Activated T-cell treated with anti-CD3 and anti-CD28 coated beads, Interleukin-2, amount 50 U/mL, for 48 hours (primary cell): ENCODE measurements at places on chromosomes 7 and 10.

DNA sequence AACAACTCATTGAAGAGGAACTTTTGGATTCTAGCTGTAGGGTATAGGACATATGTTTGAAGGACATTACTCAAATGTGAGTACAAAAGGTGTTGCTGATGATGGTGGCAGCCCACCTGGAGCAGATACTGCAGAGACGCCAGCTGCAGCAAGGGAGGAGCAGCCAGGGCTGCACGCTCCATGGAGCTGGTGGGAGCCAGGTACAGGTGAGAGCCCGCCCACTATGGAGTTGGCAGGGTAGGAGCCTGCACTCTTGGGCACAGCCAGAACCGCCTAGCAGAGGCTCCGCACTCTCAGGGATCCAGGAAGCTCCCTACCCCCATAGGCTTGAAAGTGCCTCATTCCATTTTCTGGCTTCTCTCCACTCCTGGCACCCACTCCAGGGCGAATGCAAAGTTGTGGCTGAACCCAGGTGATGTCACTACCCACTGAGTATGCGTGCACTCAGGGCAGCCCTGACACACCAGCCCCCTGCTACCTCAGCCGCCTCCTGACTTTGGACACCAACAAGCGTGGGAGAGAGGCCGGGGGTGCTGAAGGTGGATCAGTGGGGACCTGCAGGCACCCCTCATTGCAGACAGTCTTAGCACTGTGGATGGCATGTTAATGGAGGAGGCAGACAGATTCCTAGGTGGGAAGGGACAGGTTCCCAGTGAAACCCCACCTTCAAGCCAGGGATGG lies 761.1 kb downstream of the IPMK start:
- no peak for DNase-seq

- no peak for DNase-seq
These were observed 16.0 kb upstream of the HK1 start for GRCh38 chr10:69262292-69262751.

DNA sequence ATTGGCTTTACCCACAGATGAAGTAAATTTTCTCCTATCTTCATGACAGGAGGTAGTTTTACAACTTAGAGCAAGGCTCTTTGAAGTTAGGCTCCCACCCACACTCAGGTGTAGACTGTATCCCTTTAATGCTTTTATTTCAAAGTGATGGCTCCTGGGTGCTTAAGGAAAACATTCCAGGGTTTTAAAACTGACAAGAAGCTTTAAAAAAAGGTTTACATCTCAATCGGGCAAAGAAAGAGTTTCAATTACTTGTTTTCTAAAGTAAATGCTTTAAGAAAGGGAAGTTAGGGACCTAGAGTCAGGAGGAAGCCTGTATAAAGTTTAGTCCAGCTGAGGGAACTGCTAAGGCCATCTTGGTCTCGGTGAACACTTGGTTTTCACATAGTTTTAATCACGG lies 1153.8 kb upstream of the C7orf33 start:
- DNase-seq: no peak

DNA sequence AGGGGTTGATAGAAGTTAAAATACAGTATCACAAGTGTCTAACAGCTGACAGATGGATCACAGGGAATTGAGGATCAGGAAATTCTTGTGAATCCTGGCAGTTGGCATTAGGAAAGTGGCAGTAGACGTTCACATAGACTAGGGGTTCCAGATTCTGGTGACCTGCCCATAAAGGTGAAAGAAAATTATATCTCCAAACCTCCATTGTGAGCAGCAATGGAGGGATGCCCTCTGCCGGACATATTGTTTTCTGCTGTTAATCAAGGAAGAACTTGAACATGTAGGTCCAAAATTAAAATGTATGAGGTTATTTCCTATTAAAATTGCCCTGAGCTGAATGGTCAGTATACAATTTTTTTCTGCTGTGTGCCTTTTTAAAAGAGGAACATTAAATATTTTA lies 5.1 kb downstream of the NME8 start:
- DNase-seq: no peak

- no peak for DNase-seq
These were observed 97.1 kb upstream of the TMEM168 start for GRCh38 chr7:112887337-112887736.

- DNase-seq: no peak
These were observed 3.6 kb downstream of the SFXN4 start for GRCh38 chr10:119161680-119162451.

DNA sequence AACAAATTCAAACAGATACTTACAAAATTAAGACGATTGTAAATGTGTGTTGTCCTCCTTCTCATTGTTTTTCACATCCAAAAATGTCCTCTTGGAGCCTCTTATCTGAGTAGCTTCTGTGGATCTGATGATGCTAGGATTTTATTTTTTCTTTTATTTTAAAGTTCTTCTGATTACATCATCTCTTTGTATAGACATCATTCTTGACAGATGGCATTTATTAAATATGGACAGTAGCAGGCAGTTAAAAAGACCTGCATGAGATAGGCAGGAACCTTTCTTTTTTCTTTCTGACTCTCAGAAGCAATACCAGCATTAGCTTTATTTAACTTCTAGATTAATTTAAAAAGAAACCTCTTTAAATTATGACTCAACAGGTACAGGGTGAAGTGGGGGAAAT lies at the start of gene RPA3:
RPA3 (minus strand) TSS at position 116 of the 400 bp plus-strand sequence. CDS start 78,189 bp downstream, outside the sequence.
- no peak for DNase-seq

DNA sequence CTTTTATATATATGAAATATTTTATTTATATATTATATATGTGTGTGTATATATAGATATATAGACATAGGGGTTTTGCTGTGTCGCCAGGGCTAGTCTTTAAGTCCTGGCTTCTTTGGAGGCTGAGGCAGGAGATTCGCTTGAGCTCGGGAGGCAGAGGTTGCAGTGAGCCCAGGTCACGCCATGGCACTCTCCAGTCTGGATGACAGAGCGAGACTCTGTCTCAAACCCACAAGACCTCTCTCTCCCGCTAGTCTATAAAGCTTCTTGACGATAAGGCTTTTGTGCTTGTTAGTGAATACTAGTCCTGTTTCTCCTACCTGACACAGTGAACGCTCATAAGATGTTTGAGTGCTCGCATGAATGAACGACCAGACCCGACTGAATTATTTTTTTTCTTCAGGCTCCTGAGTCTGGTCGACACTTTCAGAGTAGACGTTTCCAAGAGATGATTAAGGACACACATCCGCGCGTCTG lies 577 bp upstream of the DDX21 start:
- no peak for DNase-seq

GRCh38 chr7:78514634-78515033 lies 716.1 kb downstream of the PHTF2 start:
- no peak for DNase-seq

- no peak for DNase-seq
These were observed 81.8 kb downstream of the SEMA3A start for GRCh38 chr7:84112771-84113170.

GRCh38 chr10:60266513-60266912 lies 123.2 kb downstream of the ANK3 start:
- DNase-seq: no peak

DNA sequence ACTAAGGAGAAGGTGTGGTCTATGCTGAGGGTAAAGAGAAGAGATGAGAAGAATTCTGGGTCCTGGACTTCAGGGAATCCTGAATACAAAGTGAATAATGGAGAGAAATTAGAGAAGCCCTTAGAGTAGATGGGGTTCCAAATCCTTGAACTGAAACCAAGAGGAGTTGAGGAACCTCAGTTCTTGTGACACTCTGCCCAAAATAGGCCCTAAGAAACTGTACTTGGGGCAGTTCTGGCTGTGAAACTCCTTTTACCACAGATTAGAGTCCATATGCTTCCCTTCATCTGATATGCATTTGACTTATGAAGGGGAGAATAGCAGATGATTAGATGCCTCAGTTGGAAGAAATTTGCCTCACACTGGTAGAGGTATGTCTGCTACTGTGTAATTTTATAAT lies 19.0 kb downstream of the TES start:
- no peak for DNase-seq
